ENCODE measurements at places on chromosomes 7 and 10. TPM values are rescaled to one million over a fixed set of nuclear protein-coding genes. Genes with fewer than 3 reads are reported as not detected.
A peak's percentile ranks its signal among the peaks of the same experiment; 100 is the strongest.

DNA sequence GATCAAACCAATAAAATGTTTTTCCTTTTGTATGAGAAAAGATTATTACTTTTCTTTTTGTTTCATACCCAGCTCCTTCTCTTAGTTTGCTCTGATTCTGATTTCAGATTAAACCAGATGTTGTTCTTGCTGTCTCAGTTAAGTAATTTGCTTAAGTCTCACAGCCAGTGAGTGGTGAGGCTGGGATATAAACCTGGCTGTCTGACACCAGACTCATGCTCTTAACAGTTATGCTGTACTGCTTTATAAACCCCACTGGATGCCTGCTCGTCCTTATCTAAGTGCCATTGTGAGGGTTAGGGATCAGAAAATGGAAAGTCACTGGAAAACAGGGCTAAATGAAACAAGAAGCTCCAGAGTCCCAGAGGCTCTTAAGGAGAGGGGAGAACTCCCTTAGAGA, 24.3 kb downstream of the GARS1 start:
- no peaks in the 10 kb centered on the region for H3K27me3 ChIP-seq
- no peak overlapping the region for H3K27ac ChIP-seq

- DNase-seq: no peak
- H3K27me3 ChIP-seq: no peaks in the 10 kb centered on the region
- H3K4me3 ChIP-seq: no peak overlapping the region
Measured at GRCh38 chr10:71651928-71652327, 67.7 kb downstream of the C10orf105 start.

GRCh38 chr10:101495324-101495925, 92.6 kb downstream of the POLL start:
- no peak for DNase-seq
- no peaks in the 10 kb centered on the region for H3K36me3 ChIP-seq
- H3K27me3 ChIP-seq: no peaks in the 10 kb centered on the region

OR2A42 gene
- 0.17 TPM for total RNA-seq

- DNase-seq: peak; percentile 35
- H3K36me3 ChIP-seq: no peaks in the 10 kb centered on the region
- peaks cover 4% of the 10 kb centered on the region for H3K4me1 ChIP-seq
- H3K27me3 ChIP-seq: no peaks in the 10 kb centered on the region
- H3K4me3 ChIP-seq: peak within 1 kb of the TSS; percentile 42
Measured at GRCh38 chr7:15686295-15686956, at the start of gene MEOX2. MEOX2 (minus strand) TSS chr7:15686683; CDS start chr7:15686402, 281 bp downstream.

AHCYL2 gene
- total RNA-seq: 17.2 TPM

GRCh38 chr7:3722396-3722922, 421.4 kb downstream of the SDK1 start:
- H3K27me3 ChIP-seq: no peaks in the 10 kb centered on the region
- H3K36me3 ChIP-seq: no peaks in the 10 kb centered on the region
- H3K4me1 ChIP-seq: no peaks in the 10 kb centered on the region
- no peak overlapping the region for H3K4me3 ChIP-seq
- no peak for DNase-seq

DNA sequence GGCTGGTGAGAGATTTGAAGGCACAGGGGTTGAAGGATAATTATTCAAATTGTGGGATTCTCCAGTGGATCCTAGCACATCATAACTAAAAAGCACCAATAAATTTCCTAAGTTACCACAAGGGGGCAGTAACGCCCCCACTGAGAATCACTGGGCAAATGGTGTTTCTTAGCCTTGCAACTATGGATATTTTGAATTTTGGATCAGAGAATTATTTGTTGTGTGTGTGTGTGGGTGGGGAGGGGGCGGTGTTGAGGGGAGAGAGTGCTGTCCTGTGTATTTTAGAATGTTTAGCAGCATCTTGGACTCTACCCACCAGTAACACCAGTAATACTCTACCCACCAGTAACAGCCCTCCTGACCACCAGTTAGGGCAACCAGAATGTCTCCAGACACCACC, 63.3 kb upstream of the PRKG1 start:
- no peak overlapping the region for H3K27ac ChIP-seq
- no peak for DNase-seq
- H3K27me3 ChIP-seq: no peaks in the 10 kb centered on the region
- peaks cover 3% of the 10 kb centered on the region for H3K4me1 ChIP-seq
- no peaks in the 10 kb centered on the region for H3K36me3 ChIP-seq

DNA sequence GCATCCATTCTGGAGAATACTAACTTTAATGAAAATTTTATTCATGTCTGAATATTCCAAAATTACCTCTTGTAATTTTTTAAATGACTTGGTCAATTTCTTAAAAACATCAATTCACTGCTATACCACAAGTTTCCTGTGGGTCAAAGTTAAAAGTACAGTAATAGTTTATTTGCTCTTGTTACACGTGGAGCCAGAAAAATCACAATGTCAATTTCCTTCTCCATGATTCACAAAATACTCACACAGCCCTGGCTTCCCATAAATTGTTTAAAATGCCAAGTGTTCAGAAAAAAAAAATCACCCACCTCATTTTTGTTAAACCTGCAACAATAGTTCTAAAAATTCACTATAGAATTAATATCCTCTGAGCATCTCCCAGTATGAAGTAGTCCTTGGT, 139.5 kb upstream of the GRM3 start:
- H3K4me3 ChIP-seq: no peak overlapping the region
- H3K4me1 ChIP-seq: no peaks in the 10 kb centered on the region
- DNase-seq: no peak
- no peaks in the 10 kb centered on the region for H3K27me3 ChIP-seq

DNA sequence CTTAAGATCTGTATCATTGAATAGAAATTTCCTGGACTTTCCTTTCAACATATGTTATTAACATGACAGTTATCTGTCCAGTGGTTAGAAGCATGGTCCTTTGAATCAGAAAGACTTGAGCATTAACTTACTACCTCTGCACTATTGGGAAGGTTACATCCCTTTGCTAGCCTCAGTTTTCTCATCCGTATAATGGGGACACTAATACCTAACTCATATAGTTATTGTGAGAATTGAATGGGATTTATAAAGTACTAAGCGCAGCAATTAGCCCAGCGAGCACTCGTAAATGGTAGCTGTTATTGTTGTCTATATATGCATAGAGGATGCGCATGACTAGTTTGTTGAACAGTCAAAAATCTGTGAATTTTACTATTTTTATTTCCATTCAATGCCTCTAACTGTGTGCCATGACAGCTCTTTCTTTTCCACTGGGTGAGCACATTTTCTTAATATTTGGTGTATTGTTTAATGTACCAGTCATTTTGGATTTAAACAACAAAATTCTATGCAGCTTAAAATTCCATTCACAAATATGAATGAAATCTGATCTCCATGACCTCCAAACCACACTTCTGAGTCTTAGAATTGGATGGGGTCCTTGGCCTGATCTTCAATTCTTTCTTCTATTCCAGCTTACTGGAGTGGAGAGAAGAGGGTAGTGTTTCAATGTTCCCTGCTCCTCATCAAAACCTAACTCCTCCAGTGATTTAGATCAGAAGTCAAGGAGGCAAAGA, 65.0 kb downstream of the CACNB2 start:
- H3K27ac ChIP-seq: no peak overlapping the region
- no peak for DNase-seq
- H3K4me1 ChIP-seq: no peaks in the 10 kb centered on the region
- no peak overlapping the region for H3K4me3 ChIP-seq

DNA sequence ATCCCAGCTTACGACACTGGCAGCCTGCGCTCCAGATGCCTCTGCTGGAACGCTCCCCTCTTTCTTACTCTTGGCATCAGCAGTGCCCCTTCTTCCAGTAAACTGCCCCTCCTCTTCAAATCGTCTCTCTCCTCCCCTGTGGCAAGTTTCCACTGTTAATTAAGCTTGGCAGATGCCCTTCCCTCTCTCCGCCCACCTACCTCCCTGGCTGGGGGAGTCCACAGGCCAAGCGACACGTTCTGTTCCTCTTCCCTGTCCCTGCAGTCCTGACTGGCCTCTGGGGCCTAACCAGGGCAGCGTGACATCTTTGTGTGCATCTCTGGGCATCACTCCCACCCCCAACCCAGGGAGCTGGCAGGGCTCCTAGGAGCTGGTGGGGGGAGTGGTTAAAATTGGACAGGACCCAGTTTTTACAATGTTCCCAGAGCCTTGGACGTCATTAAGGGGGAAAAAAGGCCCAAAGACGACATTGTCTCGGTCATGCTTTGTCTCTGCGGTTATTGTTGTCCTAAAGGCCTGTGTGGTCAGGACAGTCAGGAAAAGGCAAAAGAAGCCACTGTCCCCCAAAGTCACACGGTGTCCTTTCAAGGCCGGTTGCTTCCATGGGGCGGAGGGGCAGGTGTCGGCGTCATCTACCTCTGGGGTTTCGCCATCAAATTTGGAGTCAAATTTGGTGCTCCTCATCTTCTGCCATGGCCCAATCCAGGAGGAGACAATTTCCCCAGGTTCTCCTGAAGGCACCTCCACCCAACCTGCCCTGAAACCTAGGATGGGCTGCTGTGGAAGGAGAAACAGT, 54.2 kb downstream of the DLG5 start:
- no peak overlapping the region for H3K27ac ChIP-seq
- H3K27me3 ChIP-seq: no peaks in the 10 kb centered on the region
- no peaks in the 10 kb centered on the region for H3K36me3 ChIP-seq

GRCh38 chr10:35011771-35012191, 78.4 kb downstream of the CUL2 start:
- DNase-seq: no peak
- H3K27ac ChIP-seq: no peak overlapping the region
- H3K36me3 ChIP-seq: no peaks in the 10 kb centered on the region
- no peaks in the 10 kb centered on the region for H3K4me1 ChIP-seq

DNA sequence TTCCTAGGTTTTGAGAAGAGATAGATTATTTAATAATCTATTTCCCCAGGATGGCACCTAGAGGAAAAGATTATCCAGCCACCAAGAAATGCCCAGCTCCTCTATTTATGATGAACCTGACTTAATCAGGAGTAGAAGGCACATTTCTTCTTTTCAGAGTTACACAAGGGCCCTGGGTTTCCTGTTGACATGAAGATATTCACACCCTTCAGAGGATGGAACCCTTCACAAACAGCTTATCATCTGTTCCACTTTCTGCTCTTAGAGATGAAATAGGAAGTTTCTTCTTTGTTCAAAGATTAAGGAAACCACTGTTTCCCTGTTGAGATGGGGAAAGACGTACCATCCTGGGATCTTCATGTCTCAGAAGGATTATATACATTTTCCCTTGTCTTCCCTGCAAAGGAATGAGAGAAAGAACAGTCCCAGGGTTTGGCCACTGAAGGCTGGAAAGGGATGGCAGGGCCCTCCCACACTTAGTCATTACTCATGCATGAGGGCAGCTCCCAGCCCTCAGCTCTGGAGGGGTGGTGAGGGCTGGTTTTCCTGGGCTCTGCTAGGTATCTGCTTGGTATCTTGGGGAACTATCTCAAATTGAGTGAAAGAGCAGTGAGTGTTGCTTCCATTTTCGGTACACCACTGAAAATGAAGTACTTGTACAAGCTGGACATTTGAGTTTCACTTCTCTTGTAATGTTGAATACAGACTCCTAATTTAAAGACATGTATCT, 64.0 kb downstream of the MTPAP start:
- H3K27me3 ChIP-seq: no peaks in the 10 kb centered on the region
- H3K27ac ChIP-seq: no peak overlapping the region
- no peak for DNase-seq
- H3K36me3 ChIP-seq: no peaks in the 10 kb centered on the region
- no peaks in the 10 kb centered on the region for H3K4me1 ChIP-seq

GLI3 gene
- 14.7 TPM for total RNA-seq

NXPH1 gene
- not detected for total RNA-seq

- no peak overlapping the region for H3K4me3 ChIP-seq
- DNase-seq: peak; percentile 3
- no peaks in the 10 kb centered on the region for H3K36me3 ChIP-seq
Measured at GRCh38 chr10:47025253-47025539, 114.0 kb downstream of the PTPN20 start.

DNA sequence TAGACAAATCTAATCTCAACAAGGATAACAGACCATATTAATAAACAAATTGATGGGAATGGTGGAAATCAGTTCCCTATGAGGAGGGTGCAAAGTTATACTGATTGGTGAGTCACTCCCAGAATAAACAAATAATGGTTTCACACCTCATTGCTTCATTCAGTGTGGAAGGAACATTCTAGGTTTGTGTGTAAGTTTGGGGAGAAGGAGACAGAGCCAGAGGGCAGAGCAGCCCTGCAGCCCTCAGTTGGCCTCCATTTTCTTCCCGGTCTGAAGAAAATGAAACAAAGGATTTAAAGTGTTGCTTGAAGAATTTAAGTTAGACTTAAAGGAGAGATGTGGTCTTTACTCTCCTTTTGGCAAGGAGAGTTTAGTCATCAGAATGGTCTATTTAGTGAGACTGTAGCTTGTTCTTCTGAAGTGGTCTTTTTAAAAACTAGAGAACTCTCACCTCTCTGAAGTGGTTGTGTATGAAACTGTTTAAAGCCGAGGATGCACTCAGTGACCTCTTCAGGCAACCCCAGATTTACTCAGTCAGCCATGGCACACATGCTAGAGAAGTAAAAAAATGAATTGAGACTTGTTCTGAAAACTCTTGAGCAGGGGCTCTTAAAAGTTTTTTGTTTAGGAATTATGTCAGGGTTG, 27.2 kb downstream of the IKZF1 start:
- H3K4me1 ChIP-seq: no peaks in the 10 kb centered on the region
- DNase-seq: no peak

GRCh38 chr10:114207349-114207748, 28.2 kb downstream of the TDRD1 start:
- no peak overlapping the region for H3K27ac ChIP-seq
- H3K27me3 ChIP-seq: no peaks in the 10 kb centered on the region
- H3K4me3 ChIP-seq: no peak overlapping the region
- no peaks in the 10 kb centered on the region for H3K4me1 ChIP-seq

DNA sequence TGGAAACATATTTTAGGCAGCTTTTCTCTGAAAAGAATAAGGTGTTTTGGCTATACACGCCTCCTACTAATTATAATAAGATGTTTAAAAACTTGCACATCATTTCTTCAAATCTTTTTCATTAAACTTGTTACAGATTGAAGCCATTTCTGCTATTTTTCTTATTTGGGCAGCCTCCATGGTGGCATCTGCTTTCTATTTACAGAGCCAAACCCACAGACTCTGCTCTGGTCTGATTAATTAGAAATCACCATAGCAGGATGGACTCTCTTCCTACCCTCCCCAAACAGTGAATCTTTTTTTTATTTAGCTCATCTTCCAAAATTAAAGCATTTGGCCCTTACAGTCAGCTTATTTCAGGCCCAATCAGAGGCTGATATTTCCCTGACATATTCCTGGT, 85.7 kb upstream of the AOAH start:
- H3K27me3 ChIP-seq: no peaks in the 10 kb centered on the region
- DNase-seq: no peak
- no peaks in the 10 kb centered on the region for H3K4me1 ChIP-seq

OR2A1 gene
- total RNA-seq: 0.92 TPM

GNAT3 gene
- total RNA-seq: not detected

DNA sequence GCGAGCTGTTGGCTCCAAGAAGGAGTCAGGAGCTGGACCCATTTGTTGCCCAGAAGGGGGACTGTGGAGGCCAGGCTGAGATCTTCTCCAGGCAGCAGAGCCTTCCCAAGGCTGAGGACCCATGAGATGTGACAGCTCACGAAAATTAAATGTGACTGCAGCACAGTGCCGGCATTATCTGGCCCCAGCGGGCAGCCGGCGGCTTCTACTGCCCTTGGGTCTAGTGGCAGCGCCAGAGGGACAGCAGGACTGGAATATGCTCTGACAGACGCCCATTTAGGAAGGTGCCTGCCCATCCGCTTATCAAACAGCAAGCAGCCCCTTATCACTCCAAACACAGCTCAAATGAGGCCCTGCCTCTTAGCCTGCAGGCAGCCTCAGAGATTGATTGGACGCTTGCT, 122.9 kb upstream of the LYZL2 start:
- no peaks in the 10 kb centered on the region for H3K36me3 ChIP-seq
- DNase-seq: no peak
- peaks cover 2% of the 10 kb centered on the region for H3K4me1 ChIP-seq
- no peaks in the 10 kb centered on the region for H3K27me3 ChIP-seq
- no peak overlapping the region for H3K27ac ChIP-seq

Data from ovary (tissue), 10 donors.